ENCODE measurements at places on chromosomes 3 and 15.

DNA sequence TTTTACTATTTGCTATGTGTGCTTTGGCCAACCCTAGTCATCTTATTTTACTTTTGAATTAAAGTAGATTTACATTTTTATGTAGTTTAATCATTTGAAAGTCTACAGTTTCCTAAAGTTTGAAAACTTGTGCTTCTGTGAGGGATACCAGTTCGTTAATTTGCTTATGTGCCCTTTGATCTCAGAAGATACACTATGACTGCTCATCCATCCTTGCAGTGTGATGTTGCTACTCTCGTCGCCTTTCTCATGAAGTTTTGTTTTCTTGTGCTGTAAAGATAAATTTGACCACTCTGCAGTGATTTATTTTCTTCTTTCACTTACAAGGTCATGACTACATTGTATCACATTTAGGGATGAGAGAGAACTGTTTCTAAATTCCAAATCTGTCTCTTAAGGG lies 16.3 kb downstream of the SNRPN start:
- no peak for DNase-seq

GRCh38 chr15:101000271-101000681 lies 81.1 kb downstream of the LRRK1 start:
- no peak for DNase-seq

DNA sequence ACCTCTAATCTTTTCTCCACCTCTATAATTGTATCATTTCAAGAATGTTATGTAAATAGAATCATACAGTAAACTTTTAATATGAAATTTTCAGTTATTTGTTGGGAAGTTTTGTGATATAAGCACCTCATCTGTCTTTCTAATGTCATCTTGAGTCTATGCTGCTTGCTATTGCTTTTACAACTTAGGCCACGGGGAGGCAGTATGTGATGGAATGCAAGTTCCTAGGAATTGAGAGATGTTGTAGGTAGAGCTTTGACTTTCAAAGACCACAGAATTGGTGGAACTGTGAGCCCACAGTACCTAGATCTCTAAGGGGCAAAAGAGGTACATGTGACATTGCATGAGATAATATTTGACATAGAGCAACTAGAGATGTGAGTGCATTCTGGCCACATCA lies 328.3 kb downstream of the MFSD1 start:
- peak; percentile 52 for DNase-seq

DNA sequence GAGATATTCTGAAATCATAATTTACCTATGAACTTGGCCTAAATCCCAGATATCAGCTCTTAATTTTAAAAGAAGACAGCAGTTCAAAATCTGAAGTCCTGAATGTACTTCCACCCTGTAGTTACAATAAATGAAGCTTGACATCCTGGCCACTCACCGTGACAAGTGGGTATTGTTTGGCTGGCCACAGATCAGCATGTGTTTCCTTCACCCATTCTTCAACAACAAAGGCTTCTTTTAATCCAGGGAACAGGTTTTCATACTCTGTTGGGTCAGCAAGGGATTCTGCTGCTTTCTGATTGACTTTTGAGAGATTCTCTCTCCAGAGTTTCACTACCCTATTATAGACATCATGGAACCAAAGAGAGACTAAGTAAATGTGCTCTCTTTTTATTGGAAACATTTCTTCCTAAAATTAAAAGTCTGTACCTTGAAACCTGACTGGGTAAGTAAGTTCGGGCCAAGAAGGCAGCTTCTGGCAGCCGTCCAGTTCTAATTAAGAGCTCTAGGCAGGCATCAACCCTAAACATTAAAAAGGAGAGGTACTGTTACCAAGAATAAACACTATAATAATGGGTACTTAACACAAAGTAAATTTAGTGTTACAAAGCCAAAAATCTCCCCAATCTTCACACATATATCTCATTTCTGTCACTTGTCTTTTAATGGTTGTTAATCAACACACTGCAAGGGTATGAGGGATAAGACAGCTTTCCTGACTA lies 15.2 kb downstream of the MRPS22 start:
- peak; percentile 21 for DNase-seq

- DNase-seq: no peak
Measured at GRCh38 chr3:41031401-41031800, 167.9 kb upstream of the CTNNB1 start.

- no peak for DNase-seq
Measured at GRCh38 chr3:145857956-145858355, 303.0 kb downstream of the PLOD2 start.

GRCh38 chr3:29514912-29515311 lies 234.0 kb downstream of the RBMS3 start:
- no peak for DNase-seq
